Stimulated activated CD4-positive, alpha-beta T cell treated with anti-CD3 and anti-CD28 coated beads, Interleukin-15, amount 100 ng/mL, for 1 hour (primary cell): ENCODE measurements at places on chromosomes 5 and 9.

- DNase-seq, result no peak
These were observed 20.1 kb downstream of the TMEM268 start for GRCh38 chr9:114631166-114631565.

- DNase-seq, result no peak
These were observed 42.9 kb upstream of the ALDOB start for GRCh38 chr9:101478444-101478843.

GRCh38 chr9:125119643-125120286, 23.6 kb downstream of the SCAI start:
- no peak for DNase-seq

DNA sequence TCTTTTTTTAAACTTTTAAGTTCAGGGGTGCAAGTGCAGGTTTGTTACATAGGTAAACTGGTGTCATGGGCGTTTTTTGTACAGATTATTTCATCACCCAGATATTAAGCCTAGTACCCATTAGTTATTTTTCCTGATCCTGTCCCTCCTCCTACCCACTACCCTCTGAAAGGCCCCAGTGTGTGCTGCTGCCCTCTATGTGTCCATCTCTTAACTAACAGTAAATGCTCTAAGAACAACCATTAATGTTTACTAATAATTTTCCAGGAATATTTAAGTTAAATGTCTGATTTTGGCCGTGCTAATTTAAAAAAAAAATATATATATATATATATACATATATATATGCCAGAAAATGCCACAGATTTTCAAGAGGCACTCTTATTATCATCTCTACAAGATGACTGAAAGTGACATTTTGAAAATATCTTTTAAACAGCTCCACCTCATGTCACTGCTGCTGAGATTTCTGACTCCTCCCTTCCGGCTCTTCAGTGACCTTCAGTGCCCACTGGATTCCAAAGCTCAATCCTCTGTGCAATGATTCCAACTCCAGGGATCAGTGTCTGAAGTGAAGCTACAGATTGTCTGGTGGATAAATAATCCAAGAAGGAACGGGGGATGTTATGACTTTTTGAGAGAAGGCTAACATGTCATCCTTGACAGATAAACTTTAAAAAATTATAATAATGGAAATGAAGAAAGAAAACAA, 46.7 kb upstream of the HNRNPA0 start:
- no peak for DNase-seq

GRCh38 chr5:141186897-141187512, at the start of gene PCDHB9:
PCDHB9 (plus strand) TSS chr5:141187161; CDS start chr5:141187319, 158 bp downstream.
- no peak for DNase-seq

DNA sequence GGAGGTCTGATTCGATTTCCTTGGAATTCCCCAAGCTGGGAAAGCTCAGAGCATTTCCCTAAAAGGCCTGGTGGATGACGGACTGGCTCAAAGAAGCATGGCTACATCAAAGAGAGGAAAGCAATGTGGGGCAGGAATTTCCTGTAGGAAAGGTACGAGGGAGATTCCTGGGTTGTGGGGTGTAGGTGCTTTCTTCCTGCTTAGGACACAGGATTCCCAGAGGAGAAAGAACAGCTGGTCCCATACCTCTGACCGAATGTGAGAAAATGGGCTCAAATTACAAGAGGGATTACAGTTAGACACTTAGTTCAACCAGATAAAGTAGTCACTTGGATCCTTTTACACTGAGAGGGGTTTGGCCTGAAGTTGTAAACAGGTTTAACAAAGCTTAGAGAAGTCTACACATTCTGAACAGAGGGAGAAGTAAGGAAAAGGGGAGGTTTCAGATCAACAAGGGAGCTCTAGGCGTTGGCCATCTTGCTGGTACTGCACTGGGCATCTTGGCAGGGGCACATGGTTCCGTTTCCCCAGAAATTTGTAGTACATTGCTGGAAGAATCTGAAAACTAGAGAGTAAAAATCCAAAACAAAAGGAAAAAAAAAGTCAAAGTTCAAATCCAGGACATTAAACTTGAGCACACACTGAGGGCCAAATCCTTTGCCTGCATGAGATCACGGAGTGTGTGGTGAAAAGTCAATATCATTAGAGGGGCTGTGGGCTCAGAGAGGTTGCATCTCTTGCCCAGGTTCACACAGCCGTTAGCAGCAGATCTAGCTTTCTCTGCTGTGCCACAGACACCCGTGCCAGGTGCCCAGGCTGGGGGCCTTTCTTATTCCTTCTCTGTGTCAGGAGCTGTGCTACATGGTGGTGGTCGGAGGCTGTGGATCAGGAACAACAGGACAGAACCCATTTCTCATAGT, 171.3 kb downstream of the RGS3 start:
- DNase-seq, result no peak

GRCh38 chr5:64603676-64604075, 86.6 kb upstream of the SHISAL2B start:
- no peak for DNase-seq

DNA sequence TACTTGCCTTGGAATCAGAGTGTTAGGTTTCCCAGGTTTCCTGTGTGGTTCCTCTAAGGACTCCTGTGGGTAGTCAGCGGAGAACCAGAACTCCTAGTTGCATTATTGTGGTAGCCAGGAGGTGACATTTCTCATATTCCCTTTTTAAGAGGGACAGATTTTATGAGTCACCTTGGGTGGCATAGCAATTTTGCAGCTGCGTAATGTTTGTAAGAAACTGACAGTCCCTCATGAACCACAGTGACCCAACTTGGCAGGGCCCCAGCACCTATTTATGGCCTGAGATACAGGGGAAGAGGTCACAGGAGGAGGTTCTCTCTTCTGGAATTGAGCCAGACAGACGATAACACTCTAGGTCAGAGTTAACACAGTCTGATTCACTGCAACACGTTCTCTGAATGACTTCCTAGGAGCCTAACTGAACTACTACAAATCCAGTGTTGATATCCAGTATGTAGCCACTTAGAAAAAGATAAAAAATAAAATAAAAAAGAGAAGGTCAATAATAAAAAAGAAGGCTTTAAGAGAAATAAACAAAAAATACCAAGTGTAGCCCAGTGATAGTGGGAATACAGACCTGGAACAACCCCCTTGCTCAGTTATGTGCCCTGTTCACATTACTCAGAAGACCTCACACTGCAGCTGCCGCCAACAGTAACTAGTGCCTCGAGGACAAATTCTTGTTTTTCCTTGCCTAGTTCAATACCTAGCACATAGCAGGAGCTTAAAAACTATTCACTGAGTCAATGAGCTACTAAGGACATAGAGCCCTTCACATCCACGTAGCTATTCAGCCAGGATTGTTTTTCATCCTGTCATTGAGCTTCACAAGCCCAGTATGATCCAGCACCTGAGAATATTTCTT, 50.7 kb upstream of the VLDLR start:
- no peak for DNase-seq

DNA sequence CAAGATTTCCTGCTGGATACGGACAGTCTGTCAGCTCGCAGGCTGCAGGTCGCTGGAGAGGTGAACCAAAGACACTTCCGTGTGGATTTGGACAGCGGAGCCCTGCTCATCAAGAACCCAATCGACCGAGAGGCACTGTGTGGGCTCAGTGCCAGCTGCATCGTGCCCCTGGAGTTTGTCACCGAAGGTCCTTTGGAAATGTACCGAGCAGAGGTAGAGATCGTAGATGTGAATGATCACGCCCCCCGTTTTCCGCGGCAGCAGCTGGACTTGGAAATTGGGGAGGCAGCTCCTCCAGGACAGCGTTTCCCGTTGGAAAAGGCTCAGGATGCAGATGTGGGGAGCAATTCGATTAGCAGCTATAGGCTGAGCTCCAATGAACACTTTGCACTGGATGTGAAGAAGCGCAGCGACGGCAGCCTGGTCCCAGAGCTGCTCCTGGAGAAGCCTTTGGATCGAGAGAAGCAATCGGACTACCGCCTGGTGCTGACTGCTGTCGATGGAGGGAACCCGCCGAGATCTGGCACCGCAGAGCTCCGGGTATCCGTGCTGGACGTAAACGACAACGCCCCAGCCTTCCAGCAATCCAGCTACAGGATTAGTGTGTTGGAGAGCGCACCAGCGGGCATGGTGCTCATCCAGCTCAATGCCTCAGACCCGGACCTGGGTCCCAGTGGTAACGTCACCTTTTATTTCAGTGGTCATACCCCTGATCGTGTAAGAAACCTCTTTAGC, 658 bp downstream of the PCDHGC4 start:
- DNase-seq, result no peak

DNA sequence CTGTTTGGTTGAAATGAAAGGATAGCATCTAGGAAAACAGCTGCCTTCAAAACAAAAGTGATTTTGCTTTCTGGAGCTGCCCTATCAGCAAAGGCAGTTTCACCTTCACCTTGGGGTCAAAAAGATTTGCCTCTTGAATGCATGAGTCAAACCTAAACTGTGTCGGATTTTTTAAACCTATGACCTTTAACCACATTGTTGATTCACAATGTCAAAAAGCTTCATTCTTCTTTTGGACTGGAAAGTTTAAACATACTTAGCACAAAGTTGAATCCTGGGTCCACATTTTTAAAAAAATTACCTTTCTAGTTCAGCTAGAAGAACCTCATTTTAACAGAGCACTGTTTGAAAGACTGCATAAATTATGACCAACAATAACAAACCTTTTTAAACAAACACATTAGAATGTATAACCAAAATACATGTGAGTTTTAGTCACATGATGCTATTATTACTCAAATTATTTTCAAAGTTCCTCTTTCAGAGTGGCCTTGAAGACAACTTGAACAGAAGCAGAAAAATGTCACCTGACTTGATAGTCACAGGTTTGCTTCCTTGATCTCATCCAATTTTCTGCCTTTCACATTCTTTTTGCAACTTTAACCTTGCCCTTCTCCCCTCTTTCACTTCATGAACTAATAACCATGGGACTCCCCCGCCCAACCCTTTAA, 109.7 kb upstream of the LHFPL2 start:
- no peak for DNase-seq
